Calu3 (cell line): ENCODE measurements at places on chromosomes 7 and 10. TPM values are rescaled to one million over a fixed set of nuclear protein-coding genes. Genes with fewer than 3 reads are reported as not detected.

- DNase-seq, result no peak
- peaks cover 25% of the 10 kb centered on the region for H3K4me1 ChIP-seq
- H3K27me3 ChIP-seq, result no peaks in the 10 kb centered on the region
- H3K36me3 ChIP-seq, result peaks cover 39% of the 10 kb centered on the region
- no peak overlapping the region for H3K27ac ChIP-seq
- no peak overlapping the region for H3K4me3 ChIP-seq
Measured at GRCh38 chr10:17225808-17226207, 2.2 kb upstream of the VIM start.

GRCh38 chr7:147053746-147054145 lies 937.1 kb downstream of the CNTNAP2 start:
- no peaks in the 10 kb centered on the region for H3K27me3 ChIP-seq
- H3K27ac ChIP-seq, result no peak overlapping the region

DNA sequence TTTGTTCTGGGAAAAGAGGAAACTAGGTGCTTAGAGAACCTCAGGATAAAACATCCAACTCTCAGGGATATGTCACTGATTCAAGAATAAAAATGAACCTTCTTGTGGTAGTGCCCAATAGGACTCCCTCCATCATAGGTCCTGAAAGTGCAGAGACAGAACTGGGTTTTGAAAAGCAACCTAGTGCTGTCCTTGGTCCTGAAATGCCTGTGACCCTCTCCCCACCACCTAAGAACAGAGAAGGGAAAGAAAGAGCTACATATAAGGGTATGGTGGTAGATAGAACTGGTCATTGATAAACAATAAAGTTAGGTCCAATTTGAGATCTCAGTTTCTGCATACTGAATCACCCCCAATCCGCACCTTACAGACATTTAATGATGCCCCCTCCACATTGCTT lies 953.3 kb downstream of the XPNPEP1 start:
- no peaks in the 10 kb centered on the region for H3K27me3 ChIP-seq
- H3K4me3 ChIP-seq, result no peak overlapping the region
- H3K36me3 ChIP-seq, result no peaks in the 10 kb centered on the region
- DNase-seq, result no peak
- H3K27ac ChIP-seq, result no peak overlapping the region
- no peaks in the 10 kb centered on the region for H3K4me1 ChIP-seq

DNA sequence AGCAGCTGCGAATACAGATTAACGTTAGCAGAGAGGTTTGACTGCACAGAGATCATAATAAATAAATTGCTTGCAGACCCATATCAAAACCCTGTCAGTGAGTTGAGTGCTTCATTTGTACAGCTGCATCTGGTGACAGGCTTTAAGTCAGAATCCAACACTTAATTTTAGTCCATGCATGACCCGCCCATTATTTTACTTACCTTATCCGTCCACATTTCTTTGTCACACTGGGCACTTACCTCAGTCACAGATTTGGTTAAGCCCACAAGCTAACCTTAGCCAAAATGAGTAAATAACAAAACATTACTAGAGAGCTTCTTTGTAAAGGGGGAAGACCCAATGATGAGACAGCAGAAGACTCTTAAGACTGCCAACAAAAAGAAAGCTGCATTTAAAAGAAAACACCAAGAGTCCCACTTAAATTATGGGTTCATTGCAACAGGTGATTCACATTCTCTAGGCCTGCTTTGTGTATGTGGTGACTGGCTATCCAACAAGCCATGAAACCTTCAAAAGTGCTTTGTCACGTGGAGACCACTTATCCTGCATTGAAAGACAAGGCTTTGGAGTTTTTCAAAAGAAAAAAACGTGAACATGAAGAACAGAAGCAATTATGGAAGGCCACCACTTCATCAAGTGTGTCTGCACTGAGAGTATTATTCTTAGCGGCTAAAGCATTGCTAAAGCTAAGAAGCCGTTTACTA lies 32.2 kb downstream of the PHTF2 start:
- no peak overlapping the region for H3K27ac ChIP-seq
- DNase-seq, result no peak
- no peaks in the 10 kb centered on the region for H3K36me3 ChIP-seq
- H3K27me3 ChIP-seq, result no peaks in the 10 kb centered on the region
- no peak overlapping the region for H3K4me3 ChIP-seq
- H3K4me1 ChIP-seq, result no peaks in the 10 kb centered on the region

- no peaks in the 10 kb centered on the region for H3K27me3 ChIP-seq
- no peak for DNase-seq
- no peaks in the 10 kb centered on the region for H3K4me1 ChIP-seq
- H3K27ac ChIP-seq, result no peak overlapping the region
Measured at GRCh38 chr10:17907641-17908040, 44.1 kb upstream of the SLC39A12 start.

GRCh38 chr10:33085313-33085833 lies 127.3 kb upstream of the ITGB1 start:
- H3K27me3 ChIP-seq, result no peaks in the 10 kb centered on the region
- DNase-seq, result no peak
- no peak overlapping the region for H3K27ac ChIP-seq
- no peak overlapping the region for H3K4me3 ChIP-seq
- peaks cover 8% of the 10 kb centered on the region for H3K4me1 ChIP-seq

- H3K4me1 ChIP-seq, result peaks cover 20% of the 10 kb centered on the region
- H3K27me3 ChIP-seq, result peaks cover 83% of the 10 kb centered on the region
- DNase-seq, result no peak
- H3K27ac ChIP-seq, result no peak overlapping the region
Measured at GRCh38 chr10:70560511-70560941, 42.0 kb downstream of the PRF1 start.

DNA sequence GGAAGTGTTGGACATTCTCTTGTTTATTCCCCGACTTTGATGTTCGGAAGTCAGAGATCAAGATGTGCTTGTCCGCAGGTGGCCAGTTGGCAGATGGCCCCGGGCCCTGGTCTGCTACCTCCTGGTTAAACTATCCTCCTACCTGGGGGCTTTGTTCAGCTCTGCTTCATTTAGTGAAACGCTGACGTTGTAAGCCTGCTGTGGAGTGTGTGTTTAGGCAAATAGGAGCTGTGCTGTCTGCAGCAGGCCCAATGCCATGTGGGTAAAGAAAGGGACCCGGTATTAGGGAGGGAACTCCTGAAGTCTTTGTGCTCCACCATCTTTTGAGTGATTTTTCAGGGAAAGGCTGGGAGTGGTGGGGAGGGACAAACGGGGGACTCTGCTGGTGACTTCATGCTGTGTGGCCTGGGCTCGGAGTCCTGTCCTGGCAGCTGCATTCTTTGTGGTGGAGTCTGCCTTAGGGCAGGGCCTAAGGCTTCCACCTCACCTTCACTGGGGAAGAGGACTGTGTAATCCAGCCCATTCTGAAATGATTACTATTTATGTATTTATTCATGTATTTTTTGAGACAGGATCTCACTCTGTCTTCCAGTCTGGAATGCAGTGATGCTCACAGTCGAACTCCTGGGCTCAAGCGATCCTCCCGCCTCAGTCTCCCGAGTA lies 171.1 kb upstream of the KLF6 start:
- no peaks in the 10 kb centered on the region for H3K27me3 ChIP-seq
- H3K36me3 ChIP-seq, result no peaks in the 10 kb centered on the region
- no peak overlapping the region for H3K4me3 ChIP-seq
- H3K27ac ChIP-seq, result no peak overlapping the region
- DNase-seq, result no peak
- H3K4me1 ChIP-seq, result no peaks in the 10 kb centered on the region

GRCh38 chr7:7220821-7221220 lies 38.5 kb downstream of the C1GALT1 start:
- no peak overlapping the region for H3K4me3 ChIP-seq
- peak overlapping the region; percentile 4 for H3K27ac ChIP-seq
- H3K27me3 ChIP-seq, result no peaks in the 10 kb centered on the region
- H3K4me1 ChIP-seq, result peaks cover 18% of the 10 kb centered on the region
- DNase-seq, result no peak

GRCh38 chr7:149733131-149733923 lies 40.1 kb downstream of the ZNF467 start:
- H3K27me3 ChIP-seq, result no peaks in the 10 kb centered on the region
- H3K27ac ChIP-seq, result no peak overlapping the region
- H3K4me1 ChIP-seq, result no peaks in the 10 kb centered on the region

- no peaks in the 10 kb centered on the region for H3K4me1 ChIP-seq
- H3K36me3 ChIP-seq, result peaks cover 29% of the 10 kb centered on the region
- H3K27me3 ChIP-seq, result no peaks in the 10 kb centered on the region
Measured at GRCh38 chr10:99888622-99889021, 106.2 kb downstream of the ABCC2 start.

Gene EIF5AL1
- 0.19 and 0.20 TPM in 2 replicates for total RNA-seq

Gene EBF3
- not detected in 2 replicates for total RNA-seq

Gene SMNDC1
- total RNA-seq, result 28.4 and 32.8 TPM in 2 replicates

Gene DLG5
- total RNA-seq, result 46.0 and 51.0 TPM in 2 replicates

Gene PNLIP
- not detected in 2 replicates for total RNA-seq
